LoVo (cell line): ENCODE measurements at places on chromosomes 5 and 9.

DNA sequence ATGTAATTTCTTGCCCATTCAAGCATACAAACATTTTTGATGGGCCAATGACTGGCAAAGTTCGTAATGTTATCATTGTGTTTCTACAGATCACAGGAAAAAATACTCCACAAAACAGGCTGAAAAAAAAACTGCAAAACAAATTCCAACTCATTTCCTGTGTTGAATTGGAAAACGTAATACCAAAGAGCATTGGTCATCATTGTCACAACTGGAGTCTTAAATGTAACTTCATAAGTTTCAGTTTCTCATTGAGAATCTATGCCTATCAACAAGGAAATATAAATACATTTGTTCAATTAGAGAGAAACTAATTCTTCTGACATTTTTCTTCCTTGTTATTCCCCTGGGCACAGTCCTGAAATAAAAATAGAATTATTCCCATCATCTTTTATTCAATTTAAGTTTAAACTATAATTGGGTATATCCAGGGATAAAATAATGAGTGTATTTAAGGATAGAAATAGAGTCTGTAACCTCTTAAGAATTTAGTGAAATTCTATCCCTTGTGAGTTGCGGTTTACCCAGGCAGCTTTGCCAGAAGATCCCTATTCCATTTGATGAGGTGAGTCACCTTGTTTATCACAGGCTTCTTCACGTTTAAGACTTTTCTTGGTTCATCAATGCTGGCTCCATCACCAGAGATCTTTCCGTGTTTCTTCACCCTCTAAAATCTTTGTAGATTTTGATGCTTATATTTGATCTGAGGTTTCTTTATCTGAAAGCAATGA is 112.7 kb upstream of the ITGA1 start:
- DNase-seq, result peak; percentile 29

- peak; percentile 82 for DNase-seq
Observed at GRCh38 chr5:138068742-138069600, 14.9 kb upstream of the WNT8A start.

- DNase-seq, result no peak
Observed at GRCh38 chr9:136022731-136023409, 61.7 kb upstream of the UBAC1 start.

DNA sequence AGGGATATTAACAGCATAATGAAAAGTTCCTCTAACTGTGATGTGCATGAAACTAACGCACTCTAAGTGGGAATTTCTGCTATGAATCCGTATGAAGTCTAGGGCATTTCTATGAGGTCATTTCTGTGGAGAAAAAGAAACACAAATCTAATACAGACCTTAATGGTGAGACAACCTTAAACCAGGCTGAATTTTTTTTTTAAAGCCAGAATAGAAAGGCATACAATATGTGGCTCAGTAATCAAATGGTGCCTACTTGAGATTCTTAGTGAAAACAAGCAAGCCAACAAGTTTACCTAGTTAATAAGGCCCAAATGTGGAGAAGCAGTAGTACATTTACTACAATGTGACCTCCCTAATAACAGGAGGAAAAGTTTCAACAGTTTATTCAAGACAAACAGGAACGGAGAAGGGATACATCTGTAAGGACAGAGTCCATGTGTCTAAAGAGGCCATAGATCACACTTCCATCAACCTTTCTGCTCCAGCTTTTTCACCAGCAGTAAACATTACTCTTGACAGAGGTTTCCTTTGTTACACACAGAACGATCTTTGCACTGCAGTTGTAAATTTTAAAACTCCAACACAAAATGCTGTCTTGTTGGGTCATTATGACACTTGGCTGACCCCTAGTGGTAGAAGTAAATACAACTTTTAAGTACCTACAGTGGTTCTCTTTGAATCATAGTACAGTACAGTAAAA is 26.2 kb downstream of the CARNMT1 start:
- peak; percentile 76 for DNase-seq

DNA sequence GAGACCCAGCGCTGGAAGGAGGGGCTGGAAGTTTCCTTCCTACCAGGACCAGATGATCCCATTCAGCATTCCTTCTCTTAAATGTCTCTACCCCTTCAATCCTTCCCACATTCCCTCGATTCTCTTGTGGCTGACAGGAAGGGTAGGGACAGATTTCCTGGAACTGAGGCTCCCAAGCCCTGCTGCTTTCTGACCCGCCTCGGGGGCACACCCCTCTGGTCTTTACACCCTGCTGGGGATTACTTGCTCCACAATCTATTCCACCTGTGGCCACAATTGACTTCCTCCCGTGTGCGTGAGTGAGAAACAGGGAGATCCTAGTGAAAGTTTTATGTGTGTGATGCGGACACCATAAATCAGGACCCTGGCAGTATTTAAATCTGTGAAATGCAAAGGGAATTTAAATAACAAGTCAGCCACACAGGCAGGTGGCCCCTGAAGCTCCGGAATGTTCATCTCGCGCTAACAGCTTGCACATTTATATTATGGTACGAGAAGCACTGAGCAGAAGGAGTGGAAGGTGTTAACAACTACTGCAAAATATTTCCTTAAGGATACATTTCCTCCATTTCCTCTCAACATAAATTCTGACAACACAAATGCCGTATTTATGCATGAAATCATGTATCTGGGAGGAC is 237.5 kb downstream of the SLIT3 start:
- DNase-seq, result no peak
